ENCODE measurements at places on chromosomes 5 and 9. TPM values are rescaled to one million over a fixed set of nuclear protein-coding genes. Genes with fewer than 3 reads are reported as not detected.

PDZD2 gene
- total RNA-seq = 0.16 TPM

ANKRD34B gene
- not detected for total RNA-seq

GPR151 gene
- total RNA-seq = not detected

PRELID2 gene
- total RNA-seq = 26.0 TPM

ZNF189 gene
- 17.3 TPM for total RNA-seq

SPATA31C1 gene
- total RNA-seq = not detected

DNA sequence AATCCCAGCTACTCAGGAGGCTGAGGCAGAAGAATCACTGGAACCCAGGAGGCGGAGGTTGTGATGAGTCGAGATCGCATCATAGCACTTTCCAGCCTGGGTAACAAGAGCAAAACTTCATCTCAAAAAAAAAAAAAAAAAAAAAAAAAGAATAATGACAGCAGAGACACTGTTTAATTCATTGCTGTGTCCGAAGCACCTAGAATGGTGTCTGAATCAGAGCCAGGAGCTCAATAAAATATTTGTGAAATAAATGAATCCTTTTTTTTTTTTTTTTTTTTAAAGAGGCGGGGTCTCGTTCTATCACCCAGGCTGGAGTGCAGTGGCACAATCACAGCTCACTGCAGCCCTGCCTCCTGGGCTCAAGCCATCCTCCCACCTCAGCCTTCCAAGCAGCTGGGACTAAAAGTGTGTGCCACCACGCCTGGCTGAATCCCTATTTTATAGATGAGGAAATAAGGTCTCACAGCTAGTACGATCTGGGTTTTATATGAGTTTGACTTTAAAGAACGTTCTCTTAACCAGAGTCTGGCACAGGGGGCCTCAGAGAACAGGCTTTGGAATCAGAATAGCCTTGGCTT is 47.8 kb downstream of the THOC3 start:
- H3K27me3 ChIP-seq = no peaks in the 10 kb centered on the region
- H3K36me3 ChIP-seq = no peaks in the 10 kb centered on the region
- no peak overlapping the region for H3K27ac ChIP-seq
- H3K4me1 ChIP-seq = no peaks in the 10 kb centered on the region
- no peak overlapping the region for H3K4me3 ChIP-seq

DNA sequence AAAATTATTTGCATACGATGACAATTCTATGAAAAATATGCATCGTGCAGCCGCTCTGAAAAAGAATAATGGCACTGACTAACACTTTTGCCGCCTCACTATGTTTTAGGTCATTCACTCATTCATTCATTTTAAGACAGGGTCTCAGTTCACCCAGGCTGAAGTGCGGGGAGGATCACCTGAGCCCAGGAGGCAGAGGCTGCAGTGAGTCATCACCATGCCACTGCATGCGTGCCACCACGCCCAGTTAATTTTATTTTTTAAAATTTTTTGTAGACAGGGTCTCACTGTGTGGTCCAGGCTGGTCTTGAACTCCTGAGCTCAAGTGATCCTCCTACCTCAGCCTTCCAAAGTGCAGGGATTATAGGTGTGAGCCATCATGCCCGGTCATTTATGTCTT is 37.0 kb downstream of the RAPGEF1 start:
- H3K4me3 ChIP-seq = no peak overlapping the region
- no peaks in the 10 kb centered on the region for H3K36me3 ChIP-seq
- H3K4me1 ChIP-seq = peaks cover 49% of the 10 kb centered on the region
- H3K27me3 ChIP-seq = no peaks in the 10 kb centered on the region
- DNase-seq = no peak

- no peaks in the 10 kb centered on the region for H3K27me3 ChIP-seq
- H3K4me1 ChIP-seq = no peaks in the 10 kb centered on the region
- no peak overlapping the region for H3K27ac ChIP-seq
- DNase-seq = peak; percentile 77
- no peaks in the 10 kb centered on the region for H3K36me3 ChIP-seq
- H3K4me3 ChIP-seq = peak overlapping the region; percentile 19
These were observed 25.0 kb upstream of the SPTLC1 start for GRCh38 chr9:92140074-92140753.

DNA sequence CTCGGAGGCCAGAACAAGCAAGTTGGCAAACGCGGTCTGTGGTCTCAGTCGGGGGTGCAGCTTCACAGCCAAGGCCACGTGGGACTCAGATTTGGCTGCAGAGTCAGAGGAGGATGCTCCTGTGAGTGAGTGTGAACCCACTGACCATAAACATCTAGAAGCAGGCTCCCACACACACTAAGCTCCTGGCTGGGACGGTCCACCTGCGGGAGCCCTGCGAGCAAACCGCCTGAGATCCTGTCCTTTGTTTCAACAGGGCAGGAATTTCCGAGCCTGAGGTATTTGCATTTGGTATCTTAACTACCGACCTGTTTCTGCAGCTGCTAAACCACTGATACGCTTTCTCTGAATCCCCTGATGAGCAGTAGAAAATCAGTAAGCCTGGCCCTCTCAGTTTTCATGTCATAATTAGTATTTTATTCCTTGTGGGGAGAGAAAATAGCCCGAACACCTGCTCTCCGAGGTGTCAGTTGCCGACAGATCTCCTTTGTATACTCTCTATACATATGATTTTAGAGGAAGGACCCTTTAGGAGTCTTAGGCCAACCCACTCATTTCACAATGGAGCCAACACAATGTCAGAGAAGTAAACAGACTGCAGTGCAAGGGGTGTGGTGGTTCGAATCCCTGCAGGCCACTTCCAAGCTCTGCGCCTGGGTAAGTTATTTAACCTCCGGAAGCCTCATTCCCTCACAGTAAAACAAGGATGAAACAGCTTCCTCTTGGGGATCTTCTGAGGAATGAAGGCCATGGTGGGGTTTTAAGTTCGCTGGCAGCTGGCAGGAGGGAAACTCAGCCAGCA is 40.9 kb upstream of the PWWP2A start:
- peak overlapping the region; percentile 87 for H3K27ac ChIP-seq
- peak; percentile 90 for DNase-seq
- no peak overlapping the region for H3K4me3 ChIP-seq

DNA sequence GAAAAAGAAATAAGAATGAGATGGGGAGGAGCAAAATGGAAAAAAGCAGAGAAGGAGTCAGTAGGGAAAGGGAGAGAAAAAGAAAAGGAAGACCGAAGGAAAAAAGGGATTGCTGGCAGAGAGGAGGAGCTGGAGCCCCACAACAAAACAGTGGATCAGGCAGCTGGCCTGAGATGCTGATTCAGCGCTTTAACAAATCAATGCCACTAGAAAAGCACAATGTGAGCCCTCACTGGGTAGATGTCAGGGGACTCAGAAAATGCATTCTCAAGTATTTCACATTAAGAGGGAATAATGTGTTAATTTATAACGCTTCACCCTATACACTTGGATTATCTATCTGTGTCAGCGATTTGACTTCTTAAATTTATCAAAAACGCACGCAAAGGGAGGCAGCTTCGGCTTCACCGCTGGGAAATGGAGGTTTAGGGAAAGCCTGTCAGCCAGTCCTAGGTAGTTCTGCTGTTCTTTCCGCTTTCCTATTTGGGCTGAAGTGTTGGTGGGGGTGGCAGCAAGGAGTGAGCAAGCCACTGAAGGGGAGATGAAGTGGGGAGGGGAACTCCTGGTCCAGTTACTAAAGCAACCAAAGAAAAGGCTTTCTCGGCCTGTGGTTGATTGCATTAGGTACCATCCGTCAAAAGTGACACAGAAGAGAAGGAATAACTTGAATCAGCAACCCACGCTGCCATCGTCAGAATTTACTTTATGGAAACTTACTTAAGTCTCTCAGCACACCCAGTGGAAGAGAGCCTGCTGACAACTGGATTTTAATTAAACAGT is 161.6 kb downstream of the BNC2 start:
- H3K27me3 ChIP-seq = no peaks in the 10 kb centered on the region
- H3K36me3 ChIP-seq = no peaks in the 10 kb centered on the region
- H3K27ac ChIP-seq = no peak overlapping the region
- no peaks in the 10 kb centered on the region for H3K4me1 ChIP-seq
- DNase-seq = no peak

DNA sequence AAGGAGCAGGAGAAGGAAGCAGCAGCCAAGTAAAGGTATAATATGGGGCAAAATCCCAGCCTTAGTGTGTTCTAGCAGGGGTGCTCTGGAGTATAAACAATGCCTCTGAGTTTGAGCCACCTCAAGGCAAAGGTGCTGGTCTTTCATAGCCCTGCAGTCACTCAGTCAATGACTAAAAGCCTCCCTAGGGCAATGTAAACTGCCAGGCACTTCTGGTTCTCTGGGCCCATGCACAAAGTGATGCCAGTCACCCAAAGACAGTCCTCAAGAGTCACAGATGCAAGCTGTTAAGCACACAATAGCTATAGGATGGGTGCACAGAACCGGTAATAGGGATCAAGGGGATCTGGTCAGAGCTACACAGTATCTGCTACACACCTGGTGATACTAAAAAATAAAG is 12.6 kb downstream of the ZBTB5 start:
- no peak for DNase-seq
- H3K4me3 ChIP-seq = no peak overlapping the region
- H3K36me3 ChIP-seq = no peaks in the 10 kb centered on the region
- no peak overlapping the region for H3K27ac ChIP-seq
- peaks cover 6% of the 10 kb centered on the region for H3K4me1 ChIP-seq

- H3K27ac ChIP-seq = peak overlapping the region; percentile 56
- no peaks in the 10 kb centered on the region for H3K27me3 ChIP-seq
- DNase-seq = peak; percentile 77
- peaks cover 68% of the 10 kb centered on the region for H3K4me1 ChIP-seq
- H3K36me3 ChIP-seq = no peaks in the 10 kb centered on the region
These were observed 16.7 kb upstream of the HSPB3 start for GRCh38 chr5:54438620-54439389.

DNA sequence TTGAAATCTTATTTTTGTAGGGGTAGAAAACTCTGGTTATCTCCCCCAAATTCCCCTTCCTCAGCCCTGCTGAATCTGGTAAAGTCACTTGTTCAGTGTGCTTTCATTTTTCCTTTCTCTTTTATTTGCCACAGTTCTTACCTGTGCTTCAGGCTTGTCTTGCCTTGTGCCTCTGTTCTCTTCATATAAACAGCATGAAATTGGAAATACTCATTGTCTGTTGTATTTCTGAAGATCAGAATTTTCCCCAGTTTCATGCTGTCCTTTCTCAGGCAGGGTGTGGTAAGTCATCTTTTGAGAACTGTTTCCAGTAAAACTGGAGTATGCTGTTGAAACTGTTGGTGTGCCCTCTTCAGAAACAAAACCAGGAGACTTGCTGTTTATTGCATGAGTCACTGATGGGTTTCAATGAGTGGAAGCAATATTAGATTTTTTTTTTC is 7.0 kb downstream of the PAM start:
- H3K27me3 ChIP-seq = no peaks in the 10 kb centered on the region
- H3K4me3 ChIP-seq = no peak overlapping the region

DNA sequence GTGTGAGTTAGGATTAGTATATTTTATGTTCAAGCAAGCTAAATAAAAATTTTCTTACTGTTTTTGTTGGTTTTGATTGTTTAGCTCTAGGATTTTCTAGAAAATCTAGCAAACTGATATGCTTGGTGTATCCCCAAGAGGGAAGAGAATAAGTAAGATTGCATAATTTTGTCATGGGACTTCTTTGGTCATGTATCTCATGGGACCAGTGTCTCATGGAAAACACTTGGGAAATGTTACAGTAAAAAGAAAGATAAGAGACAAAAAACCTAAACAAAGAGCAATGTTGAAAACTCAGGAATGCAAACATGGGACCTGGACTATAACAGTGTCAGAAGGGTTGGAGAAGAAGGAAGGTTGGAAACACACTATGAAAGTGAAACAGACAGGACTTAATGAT is 119.4 kb downstream of the TLR4 start:
- H3K27ac ChIP-seq = no peak overlapping the region
- H3K36me3 ChIP-seq = no peaks in the 10 kb centered on the region
- no peaks in the 10 kb centered on the region for H3K27me3 ChIP-seq
